ENCODE measurements at places on chromosomes 2 and 18. TPM values are rescaled to one million over a fixed set of nuclear protein-coding genes. Genes with fewer than 3 reads are reported as not detected.

The MYO5B gene
- 0.97 TPM for total RNA-seq

The DCC gene
- total RNA-seq: not detected

The CNDP1 gene
- total RNA-seq: not detected

The DYNAP gene
- total RNA-seq: not detected

The HRH4 gene
- total RNA-seq: not detected

The CLEC4F gene
- not detected for total RNA-seq

The REG3A gene
- total RNA-seq: not detected

The THSD7B gene
- total RNA-seq: 0.16 TPM

The LONRF2 gene
- total RNA-seq: 0.81 TPM

The CHRNG gene
- not detected for total RNA-seq

The TMEM18 gene
- 45.1 TPM for total RNA-seq

The CD8A gene
- total RNA-seq: not detected

The EFEMP1 gene
- 283 TPM for total RNA-seq

DNA sequence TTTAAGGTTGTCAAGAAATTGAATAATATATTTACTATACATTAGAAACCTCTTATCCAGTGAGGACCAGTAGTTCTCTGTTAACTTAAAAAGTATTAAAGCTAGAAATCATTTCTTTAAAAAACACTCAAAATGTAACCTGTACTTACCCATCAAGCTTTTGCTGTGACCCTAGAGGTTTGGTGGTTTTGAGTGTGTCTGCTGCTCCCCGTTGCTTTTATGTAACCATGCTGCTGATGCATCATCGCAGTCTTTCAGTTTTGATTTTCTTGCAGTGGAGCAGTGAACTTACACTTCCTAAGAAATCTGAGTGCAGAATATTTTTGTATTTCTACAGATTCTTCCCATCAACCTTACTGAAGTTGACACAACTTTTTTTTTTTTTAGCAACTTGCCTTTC, 34.2 kb downstream of the MRPS9 start:
- DNase-seq: no peak

DNA sequence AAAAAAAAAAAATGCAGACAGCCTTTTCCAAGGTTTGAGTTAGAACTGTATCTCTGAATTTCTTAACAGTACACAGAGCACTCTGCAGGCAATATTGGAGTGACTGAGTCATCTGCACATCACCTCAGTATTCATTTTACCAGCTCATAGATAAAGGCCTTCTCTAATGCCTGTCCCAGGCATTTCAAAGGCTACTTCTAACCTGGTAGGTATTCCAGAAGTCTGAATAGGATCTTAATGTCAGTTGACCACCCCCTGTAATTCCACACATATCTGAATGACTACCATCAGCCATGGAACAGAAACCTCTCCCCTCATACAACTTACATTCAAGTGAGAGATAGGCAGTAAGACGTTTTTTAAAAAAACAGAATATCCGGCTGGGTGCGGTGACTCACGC, 9.0 kb downstream of the METTL21A start:
- DNase-seq: peak; percentile 72

GRCh38 chr2:192150166-192150565, 44.6 kb downstream of the TMEFF2 start:
- no peak for DNase-seq

DNA sequence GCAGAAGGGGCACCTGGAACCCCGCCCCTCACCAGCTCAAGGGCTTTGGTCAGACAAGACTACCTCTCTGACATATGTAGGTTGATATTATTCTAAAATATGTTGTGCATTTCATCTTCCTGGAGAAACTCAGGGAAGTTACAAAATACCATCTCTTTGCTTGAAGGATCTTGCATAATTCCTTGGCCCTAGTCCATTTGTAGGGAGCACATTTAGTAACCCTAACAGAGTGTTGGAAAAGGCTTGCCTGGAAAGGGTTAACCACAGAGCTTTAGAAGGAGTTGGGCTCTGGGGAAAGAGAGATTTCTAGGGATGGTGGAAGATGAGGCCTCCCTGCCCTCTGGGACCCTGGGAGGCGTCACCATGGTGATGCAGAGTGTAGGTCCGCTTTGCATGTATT, 143.0 kb upstream of the SLC1A4 start:
- no peak for DNase-seq

- no peak for DNase-seq
Observed at GRCh38 chr2:197383825-197384224, 51.0 kb downstream of the SF3B1 start.

DNA sequence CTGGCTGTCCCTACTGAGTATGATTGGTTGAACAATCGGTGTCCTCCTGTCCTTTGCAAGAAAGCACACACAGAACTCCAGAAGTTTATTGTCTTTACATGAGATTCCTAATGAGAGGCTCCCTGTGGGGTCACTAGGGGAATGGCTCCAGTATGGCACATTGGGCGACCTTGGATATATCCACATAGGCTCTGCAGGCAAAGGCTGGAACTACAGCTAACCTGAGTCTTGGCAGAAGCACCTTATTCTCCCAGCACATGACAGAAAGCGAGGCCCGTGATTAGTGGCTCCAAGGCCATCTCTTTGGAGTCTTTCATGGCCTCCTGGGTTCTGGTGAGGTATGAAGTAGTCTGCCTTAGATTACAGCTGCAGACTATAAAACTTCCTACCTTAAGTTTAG, 49.0 kb downstream of the ZDBF2 start:
- no peak for DNase-seq

DNA sequence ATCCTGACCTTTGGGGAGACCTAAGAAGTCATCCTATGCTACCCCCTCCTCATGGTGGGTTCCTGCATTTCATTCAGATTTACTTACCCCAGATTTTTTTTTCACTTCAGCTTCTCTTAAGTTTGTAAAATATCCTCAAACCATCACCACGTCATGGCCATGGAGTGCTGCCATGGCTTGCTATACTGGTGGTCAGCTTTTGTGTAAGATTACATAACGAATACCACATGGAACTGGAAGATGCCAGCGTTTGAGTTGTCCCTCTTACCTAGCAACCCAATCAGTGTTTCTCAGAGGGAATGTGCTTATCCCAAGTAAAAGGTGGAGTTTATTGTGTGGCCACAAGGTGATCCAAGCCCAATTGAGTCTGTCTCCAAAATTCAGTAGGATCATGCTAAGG, 148.6 kb upstream of the ALPP start:
- DNase-seq: no peak

DNA sequence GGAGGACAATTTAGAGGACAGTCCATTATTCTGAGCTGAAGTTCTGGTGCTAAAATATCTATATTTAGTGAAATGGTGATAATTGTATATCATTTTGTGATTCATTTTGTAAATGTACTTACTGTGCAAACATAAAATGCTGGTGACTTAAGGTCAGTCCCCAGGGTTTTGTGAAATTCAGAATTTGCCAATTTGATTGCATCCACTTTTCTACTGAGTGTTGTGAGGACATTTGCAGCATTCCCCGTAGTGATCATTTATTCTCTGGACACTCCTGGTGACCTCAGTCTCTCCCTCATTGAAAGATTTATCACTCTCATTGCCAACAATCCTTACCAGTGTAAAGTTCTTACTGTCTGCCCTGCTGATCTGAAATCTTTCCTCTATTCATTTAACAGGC, 98.2 kb downstream of the SOCS6 start:
- DNase-seq: no peak

DNA sequence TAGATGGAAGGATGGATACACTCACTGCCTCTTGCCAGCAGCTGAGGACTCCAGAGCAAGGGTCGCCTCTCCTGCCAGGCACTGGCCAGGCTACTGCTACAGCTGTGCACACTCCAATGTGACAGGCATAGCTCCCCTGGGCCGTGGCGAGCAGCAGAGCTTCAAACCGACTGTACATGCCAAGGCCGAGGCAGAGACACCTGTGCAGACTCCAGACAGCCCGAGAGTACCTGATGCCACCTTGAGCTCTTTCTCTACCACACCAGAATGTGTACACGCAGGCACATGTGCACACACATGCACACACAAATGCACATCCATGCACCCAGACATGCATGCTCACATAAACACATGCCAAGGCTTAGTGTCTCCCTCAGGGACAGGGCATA, 508.3 kb upstream of the MYT1L start:
- DNase-seq: no peak

GRCh38 chr2:20048488-20049448, 2.7 kb downstream of the LAPTM4A start:
- no peak for DNase-seq

GRCh38 chr2:190781604-190782198, 98.9 kb upstream of the GLS start:
- DNase-seq: peak; percentile 53

DNA sequence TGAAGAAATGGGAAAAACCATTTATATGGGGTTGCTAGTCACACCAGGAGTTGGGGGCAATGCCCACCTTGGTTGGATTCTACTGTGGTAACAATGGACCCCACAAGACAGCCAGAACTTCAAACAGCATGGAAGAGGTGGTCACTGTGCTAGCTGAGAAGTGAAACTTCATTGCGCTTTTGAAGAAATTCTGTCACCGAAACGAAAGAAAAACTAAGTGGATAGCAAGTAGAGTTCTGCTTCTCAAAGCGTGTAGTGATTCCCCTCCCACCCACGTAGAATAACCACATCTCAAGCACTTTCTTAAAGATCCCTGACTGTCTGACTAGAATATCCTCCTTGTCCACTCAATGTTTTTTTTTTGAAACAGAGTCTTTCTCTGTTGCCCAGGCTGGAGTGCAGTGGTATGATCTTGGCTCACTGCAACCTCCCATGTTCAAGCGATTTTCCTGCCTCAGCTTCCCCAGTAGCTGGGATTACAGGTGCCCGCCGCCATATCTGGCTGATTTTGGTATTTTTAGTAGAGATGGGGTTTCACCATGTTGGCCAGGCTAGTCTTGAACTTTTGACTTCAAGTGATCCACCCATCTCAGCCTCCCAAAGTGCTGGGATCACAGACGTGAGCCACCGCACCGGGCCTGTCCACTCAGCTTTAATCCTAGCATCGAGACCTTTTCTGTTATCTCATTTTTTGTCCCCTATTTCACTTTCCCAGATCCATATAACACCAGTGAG, 30.1 kb upstream of the CCL20 start:
- DNase-seq: peak; percentile 37

DNA sequence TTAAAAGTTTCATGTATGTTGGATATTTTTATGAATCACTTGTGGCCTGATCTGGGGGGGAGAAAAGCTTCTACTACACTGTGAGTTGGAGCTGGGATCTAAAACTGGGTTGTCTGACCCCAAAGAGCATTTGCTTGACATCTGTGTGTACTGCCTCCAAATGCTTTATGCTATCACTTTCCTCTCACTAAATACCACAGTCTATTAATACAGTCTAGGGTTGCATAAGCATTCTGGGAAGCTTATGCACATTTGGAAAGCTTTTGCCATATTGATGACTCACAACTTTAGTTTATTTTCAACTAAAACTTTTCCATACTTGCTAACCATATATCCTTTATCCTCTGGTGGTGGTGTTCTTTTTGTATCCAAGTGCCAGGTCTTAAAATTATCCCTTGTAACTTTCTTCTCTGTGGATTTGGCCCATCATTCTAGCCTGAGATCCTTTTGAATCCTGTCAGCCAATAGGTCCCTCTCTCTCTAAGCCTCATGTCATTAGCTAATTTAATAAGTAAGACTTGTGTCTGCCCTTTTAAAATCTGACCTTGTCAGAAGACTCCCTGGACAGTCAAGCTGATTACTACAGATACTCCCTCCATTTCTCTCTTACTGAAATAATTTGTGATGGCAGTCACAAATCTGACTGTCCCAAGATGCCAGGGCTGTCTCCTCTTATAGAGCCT, 72.7 kb downstream of the NXPH2 start:
- no peak for DNase-seq

- DNase-seq: no peak
Observed at GRCh38 chr18:3675994-3676393, 226.0 kb downstream of the TGIF1 start.

- DNase-seq: peak; percentile 56
Observed at GRCh38 chr2:172710584-172711047, 25.0 kb upstream of the RAPGEF4 start.

- peak; percentile 75 for DNase-seq
Observed at GRCh38 chr18:42196651-42197050, 241.6 kb downstream of the PIK3C3 start.

- DNase-seq: no peak
Observed at GRCh38 chr2:62119311-62119974, 76.5 kb upstream of the B3GNT2 start.

DNA sequence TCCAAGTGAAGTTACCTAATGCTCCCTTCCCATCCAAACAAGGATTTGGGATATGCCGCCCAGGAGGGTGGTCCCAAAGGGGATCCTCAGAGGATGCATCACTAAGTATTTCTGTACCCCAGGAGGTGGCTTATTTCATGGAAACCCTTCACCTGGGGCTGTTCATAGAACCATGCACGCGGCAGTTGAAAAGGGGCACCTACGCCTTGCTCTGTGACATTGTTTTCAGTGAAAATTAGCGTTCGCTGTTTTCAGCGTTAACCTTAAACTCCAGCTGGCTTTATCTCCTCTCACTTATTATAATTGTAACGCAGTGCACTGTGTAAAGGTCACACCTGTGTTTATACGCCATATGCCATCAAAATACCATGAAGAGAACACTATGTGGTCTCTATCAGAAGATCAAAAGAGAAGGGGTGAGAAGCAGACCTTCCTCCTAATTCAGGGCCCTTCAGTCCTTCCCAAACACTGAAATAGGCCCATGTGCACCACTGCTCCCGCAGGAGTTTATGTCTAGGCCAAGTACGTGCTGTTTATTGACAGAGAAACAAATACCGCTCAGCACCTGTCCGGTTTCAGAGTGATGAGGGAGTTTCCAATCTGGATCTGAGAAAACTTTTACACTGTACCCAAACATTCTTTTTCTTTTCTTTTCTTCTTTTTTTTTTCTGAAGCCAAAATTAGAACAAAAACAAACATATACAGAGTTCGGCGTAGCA, 162.1 kb downstream of the BCL2 start:
- no peak for DNase-seq

DNA sequence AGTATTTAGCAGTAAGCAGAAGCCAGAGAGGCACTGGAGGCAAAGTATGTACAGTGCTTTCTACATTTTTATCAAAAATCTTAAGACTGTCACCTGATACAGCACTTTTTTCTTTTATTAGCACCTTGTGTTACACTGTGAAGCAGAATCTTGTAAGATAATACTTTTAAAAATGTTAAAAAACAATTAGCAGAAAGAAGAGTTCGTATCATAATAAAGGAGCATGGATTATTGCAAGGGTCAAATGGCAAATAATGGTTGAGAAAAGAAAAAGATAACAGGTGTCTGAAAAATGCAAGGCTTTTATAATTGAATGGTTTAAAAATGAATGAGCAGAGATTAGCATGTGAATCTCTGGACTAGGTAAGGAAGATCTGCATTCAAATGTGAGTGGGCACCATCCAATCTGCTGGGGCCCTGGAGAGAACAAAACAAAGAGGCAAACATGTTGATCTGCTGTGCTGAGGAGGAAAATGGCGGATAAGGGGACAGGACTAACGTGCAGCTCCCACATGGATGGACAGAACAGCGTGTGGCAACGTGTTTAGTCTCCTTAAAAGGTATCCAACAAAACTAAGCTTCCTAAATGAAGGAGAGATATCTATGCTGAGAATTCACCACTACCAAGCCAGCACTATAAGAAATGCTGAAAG, 9.5 kb downstream of the CEBPZOS start:
- DNase-seq: no peak

DNA sequence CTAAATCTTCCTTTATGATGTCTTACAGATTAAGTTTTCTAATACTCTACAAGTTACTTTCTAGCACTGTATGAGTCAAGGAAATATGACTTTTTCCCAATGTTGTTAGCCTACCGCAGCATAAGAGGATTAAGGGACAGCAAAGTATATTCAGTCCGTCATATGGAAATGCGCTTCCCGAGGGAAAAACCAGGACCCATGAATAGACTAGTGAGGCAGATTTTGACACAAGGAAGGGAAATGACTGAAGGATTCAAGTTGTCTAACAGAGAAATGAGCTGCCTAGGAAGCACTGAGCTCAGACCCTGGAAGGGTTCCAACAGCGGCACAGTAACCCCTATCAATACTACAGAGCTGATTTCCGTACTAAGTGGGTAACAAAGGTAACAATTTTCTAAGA, 12.0 kb downstream of the SEPTIN10 start:
- DNase-seq: no peak

Data from SJSA1 (cell line).